Activated T-cell treated with anti-CD3 and anti-CD28 coated beads, Interleukin-2, amount 50 U/mL, for 72 hours (primary cell): ENCODE measurements at places on chromosomes 6 and 20. TPM values are rescaled to one million over a fixed set of nuclear protein-coding genes. Genes with fewer than 3 reads are reported as not detected.
A peak's percentile ranks its signal among the peaks of the same experiment; 100 is the strongest.

DNA sequence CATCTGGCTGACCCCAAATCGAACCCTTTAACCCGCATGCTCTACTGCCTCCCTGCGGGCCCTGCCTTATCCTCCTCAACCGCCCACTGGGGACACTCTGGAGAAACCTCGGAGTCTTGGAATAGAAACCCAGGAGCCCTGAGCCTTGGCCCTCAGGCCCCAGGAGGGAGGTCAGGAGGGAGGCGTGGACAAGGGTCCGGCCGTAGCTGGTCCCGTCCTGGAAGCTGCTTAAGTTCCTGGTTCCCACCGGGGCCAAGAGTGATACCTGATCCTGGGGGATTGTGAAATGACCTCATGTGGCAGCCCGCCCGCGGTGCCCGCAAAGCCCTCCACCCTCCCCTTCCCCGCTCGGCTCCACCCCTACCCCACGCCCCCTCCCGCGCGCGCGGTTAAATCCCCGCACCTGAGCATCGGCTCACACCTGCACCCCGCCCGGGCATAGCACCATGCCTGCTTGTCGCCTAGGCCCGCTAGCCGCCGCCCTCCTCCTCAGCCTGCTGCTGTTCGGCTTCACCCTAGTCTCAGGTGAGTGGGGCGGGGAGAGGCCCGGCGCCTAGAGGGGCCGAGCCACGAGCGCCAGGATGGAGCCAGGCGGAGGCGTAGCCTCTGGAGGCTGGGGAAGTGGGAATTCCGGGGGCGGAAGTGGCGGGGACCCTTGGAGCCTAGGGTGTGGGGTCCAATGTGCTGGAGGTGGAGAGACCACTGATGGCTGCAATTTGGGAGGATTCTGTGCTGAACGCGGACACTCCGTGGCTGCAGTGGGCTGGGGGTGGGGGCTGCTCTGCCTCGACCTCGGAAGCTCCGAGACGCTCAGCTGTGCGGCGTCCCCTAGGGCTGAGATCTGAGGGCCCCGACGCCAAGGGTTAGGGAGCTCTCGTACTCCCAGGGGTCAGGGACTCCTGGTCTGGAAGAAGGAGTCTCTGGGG, at the start of gene WFDC2:
Gene WFDC2 (plus strand): TSS at position 418 of the 926 bp plus-strand sequence. CDS start 29 bp downstream, at position 447.
- peak; percentile 8 for DNase-seq

GRCh38 chr20:6966721-6967120, 199.2 kb downstream of the BMP2 start:
- DNase-seq = no peak

Gene GJA10
- not detected for total RNA-seq

- DNase-seq = no peak
Observed at GRCh38 chr20:35598899-35599775, 16.5 kb upstream of the SPAG4 start.

Gene CCR6
- 1.2 TPM for total RNA-seq

Gene ALDH8A1
- total RNA-seq = 1.8 TPM

Gene RIMS1
- total RNA-seq = not detected

Gene CEP57L1
- total RNA-seq = 21.8 TPM

Gene MICA
- 9.5 TPM for total RNA-seq

- DNase-seq = no peak
Observed at GRCh38 chr6:112223070-112223861, 31.1 kb downstream of the LAMA4 start.

Gene C20orf202
- total RNA-seq = not detected

Gene TFAP2B
- not detected for total RNA-seq

DNA sequence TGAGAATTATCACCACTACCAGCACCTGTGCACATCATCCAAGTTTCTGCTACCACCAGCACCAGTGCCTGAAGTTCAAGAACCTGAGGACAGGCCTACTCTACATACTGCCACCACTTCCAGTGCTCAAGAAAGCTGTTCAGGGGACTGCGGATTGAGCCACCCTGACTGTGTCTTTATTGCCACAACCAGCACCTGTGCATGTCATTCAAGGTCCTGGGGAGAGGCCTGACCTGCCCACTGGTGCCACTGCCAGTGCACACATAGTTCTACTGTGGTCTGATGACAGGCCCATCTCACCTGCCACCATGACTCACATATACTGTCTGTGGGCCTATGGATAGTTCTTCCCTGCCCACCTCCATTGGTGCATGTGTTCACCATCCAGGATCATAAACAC, 559.4 kb downstream of the COL12A1 start:
- DNase-seq = no peak

GRCh38 chr20:46070215-46070900, 19.4 kb downstream of the NCOA5 start:
- no peak for DNase-seq

DNA sequence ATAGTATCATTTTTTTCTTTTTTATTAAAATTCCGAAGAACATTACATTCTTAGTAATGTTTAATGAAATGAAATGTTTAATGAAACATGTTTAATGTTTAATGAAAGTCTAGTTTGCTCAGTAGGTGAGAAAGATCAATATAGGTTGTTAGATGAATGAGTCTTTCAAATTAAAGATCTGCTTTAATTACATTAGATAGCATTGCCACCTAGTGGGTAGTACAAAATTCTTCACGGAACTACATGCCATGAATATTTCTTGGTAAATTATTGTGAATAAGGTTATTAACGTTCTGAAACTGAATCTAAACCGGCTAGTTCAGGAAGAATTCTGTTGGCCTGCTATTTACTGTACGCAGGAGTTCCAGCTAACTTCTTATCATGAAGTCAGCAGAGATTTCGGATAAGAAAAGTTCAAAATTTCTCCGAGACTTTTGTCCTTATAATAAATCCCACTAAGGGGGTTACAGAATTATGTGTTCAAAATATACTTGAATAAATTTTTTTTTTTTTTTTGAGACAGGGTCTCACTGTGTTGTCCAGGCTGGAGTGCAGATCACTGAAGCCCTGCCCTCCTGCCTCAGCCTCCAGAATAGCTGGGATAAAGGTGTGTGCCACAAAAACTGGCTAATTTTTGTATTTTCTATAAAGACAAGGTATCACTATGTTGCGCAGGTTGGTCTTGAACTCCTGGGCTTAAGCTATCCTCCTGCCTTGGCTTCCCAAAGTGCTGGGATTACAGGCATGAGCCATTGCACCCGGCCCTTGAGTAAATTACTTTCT, 7.9 kb upstream of the GMNN start:
- DNase-seq = no peak

GRCh38 chr6:169653691-169654090, 48.1 kb downstream of the WDR27 start:
- no peak for DNase-seq

DNA sequence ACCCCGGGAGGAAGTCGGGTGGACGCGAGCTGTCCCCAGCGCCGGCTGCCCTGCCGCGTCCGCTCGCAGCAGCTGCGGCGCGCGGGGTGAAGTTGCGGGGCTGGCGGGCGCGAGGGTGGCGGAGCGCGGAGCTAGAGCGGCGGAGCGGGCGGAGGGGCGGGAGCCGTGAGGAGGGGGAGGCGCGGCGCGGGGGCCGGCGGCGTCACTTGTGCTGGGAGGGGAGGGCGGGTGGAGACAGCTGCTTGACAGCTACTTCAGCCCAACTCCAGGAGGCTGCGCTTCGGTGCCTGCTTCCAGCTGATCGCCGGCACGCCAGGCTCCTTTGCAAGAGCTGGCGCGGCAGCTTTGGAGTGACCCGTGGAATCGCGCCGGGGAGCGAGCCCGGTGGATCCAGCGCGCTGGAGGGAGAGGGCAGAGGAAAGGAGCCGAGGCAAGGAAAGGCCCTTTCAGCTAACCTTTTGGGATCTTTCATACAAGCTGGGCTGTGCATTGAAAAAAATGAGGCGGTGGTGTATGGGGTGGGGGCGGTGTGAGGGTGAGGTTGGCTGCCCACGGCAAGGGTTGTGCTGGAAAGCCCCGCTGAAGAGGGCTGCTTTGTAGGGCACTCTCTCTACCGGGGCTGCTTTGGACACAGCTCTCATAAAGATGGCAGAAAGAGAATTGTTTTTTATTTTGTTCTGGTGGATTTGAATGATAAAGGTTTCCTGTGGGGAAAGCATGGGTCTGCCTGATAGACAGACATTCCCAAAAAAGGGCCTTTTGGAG, 24.6 kb downstream of the RIPOR2 start:
- DNase-seq = peak; percentile 62

GRCh38 chr20:41135888-41136679, 1.3 kb upstream of the PLCG1 start:
- DNase-seq = no peak

GRCh38 chr6:137223370-137224131, 4.4 kb upstream of the IFNGR1 start:
- no peak for DNase-seq

- no peak for DNase-seq
Observed at GRCh38 chr20:18802012-18802634, 11.5 kb upstream of the SCP2D1 start.

Gene MPIG6B
- 0.10 TPM for total RNA-seq

DNA sequence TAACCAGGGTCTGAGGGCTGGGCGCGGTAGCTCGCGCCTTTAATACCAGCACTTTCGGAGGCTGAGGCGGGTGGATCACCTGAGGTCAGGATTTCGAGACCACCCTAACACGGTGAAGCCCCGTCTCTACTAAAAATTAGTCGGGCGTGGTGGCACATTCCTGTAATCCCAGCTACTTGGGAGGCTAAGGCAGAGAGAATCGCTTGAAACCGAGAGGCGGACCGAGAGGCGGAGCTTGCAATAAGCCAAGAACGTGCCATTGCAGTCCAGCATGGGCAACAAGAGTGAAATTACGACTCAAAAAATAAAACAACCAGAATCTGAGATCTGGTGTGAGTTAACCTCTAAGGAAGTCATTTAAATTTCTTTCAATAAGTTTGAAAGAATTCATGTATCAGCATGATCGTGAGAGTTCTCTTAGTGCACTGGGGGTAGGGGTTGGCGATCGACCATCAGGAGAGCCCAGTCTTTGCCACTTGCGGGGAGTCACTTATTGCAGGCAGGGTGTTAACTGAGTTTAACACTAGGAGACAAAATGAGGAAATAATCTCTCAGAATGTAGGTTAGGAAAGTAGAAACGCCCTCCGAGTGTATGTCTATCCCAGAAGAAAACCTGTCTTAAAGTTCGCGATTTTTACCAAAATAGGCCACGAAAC, 206.5 kb upstream of the ZNF184 start:
- no peak for DNase-seq

DNA sequence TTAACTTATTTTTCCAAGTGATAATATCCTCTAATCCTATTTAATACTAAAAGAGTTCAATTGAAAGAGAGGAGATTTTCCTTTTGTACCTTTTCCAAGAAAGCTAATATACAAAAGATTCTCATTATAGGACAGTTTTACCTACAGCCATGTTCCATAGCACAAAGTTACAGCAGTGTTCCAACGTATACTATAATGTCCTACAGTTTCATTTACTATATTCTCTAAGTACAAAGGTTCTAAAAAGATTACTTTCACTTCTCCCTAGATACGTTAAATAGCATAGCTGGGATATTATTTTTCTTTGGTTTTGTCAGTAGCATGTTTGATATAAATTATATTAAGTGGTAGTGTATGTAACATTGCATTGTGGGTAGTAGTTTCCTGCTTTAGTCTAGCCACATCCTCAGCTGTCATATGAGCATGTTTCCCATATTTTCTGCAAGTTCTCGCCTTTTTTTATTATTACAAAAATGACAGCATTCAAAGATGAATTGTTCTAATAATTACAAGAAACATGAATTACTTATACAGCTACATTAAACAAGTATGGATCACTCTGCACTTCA, 4.4 kb upstream of the RUNX2 start:
- DNase-seq = no peak
